ENCODE measurements at places on chromosomes 1 and 21. TPM values are rescaled to one million over a fixed set of nuclear protein-coding genes. Genes with fewer than 3 reads are reported as not detected.
A peak's percentile ranks its signal among the peaks of the same experiment; 100 is the strongest.

GRCh38 chr1:157490467-157491165, 61.7 kb downstream of the FCRL5 start:
- no peaks in the 10 kb centered on the region for H3K27me3 ChIP-seq
- no peaks in the 10 kb centered on the region for H3K4me1 ChIP-seq
- no peaks in the 10 kb centered on the region for H3K36me3 ChIP-seq
- DNase-seq = no peak
- H3K27ac ChIP-seq = no peak overlapping the region
- no peak overlapping the region for H3K4me3 ChIP-seq

The FAM151A gene
- not detected for total RNA-seq

DNA sequence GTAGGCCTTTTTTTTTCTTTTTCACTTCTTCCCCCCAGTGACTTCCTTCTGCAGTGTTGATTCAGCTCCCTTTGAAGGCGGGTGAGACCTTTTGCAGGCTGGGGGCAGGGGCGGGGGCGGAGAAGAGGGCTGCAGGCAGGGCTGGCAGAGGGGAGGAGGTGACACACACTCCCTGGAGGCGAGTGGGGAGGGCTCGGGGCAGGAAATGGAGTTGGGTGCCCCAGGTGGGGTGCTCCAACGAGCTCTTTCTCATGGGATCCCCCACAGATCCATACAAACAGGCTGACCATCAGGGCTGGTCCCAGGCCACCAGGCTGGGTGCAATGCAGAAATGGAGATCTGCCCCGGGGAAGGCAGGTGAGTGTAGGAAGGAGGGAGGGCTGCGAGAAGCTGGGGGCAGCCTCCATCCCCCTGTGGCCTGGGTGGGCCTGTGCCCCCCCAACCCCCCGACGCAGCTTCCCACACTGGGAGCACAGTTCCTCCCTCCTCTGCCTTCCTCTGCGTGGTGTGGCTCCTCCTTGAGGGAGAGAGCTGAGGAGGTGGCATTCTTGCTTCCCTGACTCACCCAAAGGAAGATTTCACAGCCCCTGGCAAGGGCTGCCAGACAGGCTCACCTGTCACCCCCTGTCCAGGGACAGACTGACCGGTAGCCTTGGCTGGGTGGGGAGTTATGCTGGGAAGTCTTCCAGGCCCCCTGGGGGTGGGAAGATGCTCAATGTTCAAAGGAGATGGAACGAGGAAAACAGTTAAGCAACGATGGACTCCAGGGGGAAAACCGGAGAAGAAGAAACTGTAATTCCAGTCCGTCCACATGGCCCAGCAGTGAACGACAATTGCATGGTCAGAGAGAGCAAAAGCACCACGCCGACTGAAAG, 7.1 kb upstream of the ITGB2 start:
- DNase-seq = no peak
- H3K27ac ChIP-seq = no peak overlapping the region
- H3K4me3 ChIP-seq = peak overlapping the region; percentile 15
- no peaks in the 10 kb centered on the region for H3K36me3 ChIP-seq

DNA sequence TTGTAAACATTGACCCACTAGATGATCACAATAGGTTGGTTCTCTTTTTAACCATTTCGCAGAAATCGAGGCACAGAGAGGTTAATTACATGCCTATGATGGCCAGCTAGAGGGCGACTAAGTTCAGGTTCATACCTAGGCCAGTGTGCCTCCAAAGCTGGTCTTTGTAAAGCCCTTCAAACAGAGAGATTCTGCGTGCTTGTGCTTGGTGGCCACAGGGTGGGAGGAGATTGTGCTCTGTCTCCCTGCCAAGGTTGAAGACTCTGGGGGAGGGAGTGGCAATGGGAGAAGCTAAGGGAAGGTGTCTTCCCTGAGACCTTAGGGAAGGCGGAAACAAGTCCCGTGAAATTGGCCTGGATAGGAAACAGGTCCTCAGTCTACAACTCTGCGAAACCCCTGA, 59.1 kb upstream of the RBM15 start:
- H3K4me1 ChIP-seq = no peaks in the 10 kb centered on the region
- H3K36me3 ChIP-seq = no peaks in the 10 kb centered on the region
- no peak overlapping the region for H3K4me3 ChIP-seq
- no peak overlapping the region for H3K27ac ChIP-seq
- H3K27me3 ChIP-seq = no peaks in the 10 kb centered on the region

GRCh38 chr1:47399138-47399845, 16.8 kb upstream of the FOXE3 start:
- no peak for DNase-seq
- no peaks in the 10 kb centered on the region for H3K4me1 ChIP-seq
- no peak overlapping the region for H3K27ac ChIP-seq
- H3K27me3 ChIP-seq = no peaks in the 10 kb centered on the region
- no peak overlapping the region for H3K4me3 ChIP-seq
- no peaks in the 10 kb centered on the region for H3K36me3 ChIP-seq

The NTMT2 gene
- total RNA-seq = not detected

GRCh38 chr21:43842742-43843141, 22.3 kb upstream of the AGPAT3 start:
- no peak for DNase-seq
- no peaks in the 10 kb centered on the region for H3K27me3 ChIP-seq
- no peak overlapping the region for H3K27ac ChIP-seq
- no peak overlapping the region for H3K4me3 ChIP-seq
- H3K36me3 ChIP-seq = no peaks in the 10 kb centered on the region

DNA sequence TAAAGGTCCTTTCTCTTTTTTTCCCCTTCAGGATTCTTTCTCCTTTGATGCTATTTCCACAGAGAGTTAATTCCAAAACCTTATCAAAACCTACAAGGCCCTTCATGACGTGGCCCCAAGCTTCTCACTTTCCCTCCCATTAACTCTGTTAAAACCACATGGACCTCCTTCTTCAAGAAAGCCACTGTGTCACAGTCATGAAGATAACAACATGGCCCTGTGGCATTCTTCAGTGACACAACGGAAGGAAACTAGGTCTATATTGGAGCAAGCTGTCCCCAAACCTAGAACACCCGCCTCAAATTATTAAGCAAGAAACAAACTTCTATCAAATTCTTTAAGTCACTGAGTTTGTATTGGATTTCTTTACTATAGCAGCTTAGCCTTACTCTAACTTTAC, 611.1 kb downstream of the NUF2 start:
- H3K27ac ChIP-seq = no peak overlapping the region
- no peaks in the 10 kb centered on the region for H3K27me3 ChIP-seq
- H3K4me1 ChIP-seq = no peaks in the 10 kb centered on the region
- no peaks in the 10 kb centered on the region for H3K36me3 ChIP-seq
- H3K4me3 ChIP-seq = no peak overlapping the region

- H3K4me3 ChIP-seq = no peak overlapping the region
- H3K27ac ChIP-seq = no peak overlapping the region
- DNase-seq = no peak
- H3K36me3 ChIP-seq = no peaks in the 10 kb centered on the region
- H3K27me3 ChIP-seq = no peaks in the 10 kb centered on the region
- no peaks in the 10 kb centered on the region for H3K4me1 ChIP-seq
Observed at GRCh38 chr1:52659356-52659755, 26.4 kb downstream of the SHISAL2A start.

The PLA2G2D gene
- total RNA-seq = not detected

GRCh38 chr1:234927312-234927970, 201.2 kb downstream of the TOMM20 start:
- H3K27ac ChIP-seq = no peak overlapping the region
- no peak overlapping the region for H3K4me3 ChIP-seq
- DNase-seq = no peak
- no peaks in the 10 kb centered on the region for H3K36me3 ChIP-seq
- H3K4me1 ChIP-seq = peaks cover 14% of the 10 kb centered on the region

Measured in thoracic aorta (tissue), 2 donors.